ENCODE measurements at places on chromosomes 11 and 22. TPM values are rescaled to one million over a fixed set of nuclear protein-coding genes. Genes with fewer than 3 reads are reported as not detected.

DNA sequence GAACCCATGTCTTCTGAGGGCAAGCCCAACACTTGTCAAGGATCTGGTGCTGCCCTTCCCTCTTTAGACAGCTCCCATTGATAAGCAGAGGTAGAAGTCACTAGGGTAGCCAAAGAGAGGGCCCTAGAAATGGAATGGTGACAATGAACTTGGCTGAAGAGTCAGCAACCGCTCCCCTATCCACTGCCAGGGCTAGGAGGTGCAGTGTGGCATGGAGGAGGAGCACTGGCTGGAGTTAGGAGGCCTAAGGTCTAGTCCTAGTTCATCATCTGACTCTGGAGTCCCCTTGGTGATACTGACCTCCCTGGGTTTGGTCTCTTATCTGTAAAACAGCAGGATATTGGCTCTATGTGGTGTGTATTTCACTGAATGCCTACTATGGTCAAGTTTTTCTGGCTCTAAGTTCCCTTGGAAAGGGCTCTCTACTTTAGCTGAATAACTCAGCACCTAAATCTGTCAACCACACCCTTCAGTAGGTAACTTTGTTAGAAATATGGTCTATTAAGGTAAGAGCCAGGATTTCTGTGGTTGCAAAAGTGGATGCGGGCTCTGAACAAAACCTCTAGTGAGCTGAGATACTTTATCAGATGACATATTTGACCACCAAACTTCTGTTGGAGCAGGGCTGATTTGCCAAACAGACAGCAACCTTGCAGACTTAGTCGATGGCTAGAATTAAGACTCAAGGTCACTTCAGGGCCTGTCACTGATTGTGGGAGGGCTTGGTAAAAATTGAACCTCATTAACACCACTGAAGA, 10.5 kb downstream of the TIMP3 start:
- no peak for DNase-seq

GRCh38 chr11:17898782-17899181, 114.1 kb downstream of the SERGEF start:
- DNase-seq = no peak

- no peak for DNase-seq
Observed at GRCh38 chr11:97231231-97231630, 841.4 kb downstream of the JRKL start.

DNA sequence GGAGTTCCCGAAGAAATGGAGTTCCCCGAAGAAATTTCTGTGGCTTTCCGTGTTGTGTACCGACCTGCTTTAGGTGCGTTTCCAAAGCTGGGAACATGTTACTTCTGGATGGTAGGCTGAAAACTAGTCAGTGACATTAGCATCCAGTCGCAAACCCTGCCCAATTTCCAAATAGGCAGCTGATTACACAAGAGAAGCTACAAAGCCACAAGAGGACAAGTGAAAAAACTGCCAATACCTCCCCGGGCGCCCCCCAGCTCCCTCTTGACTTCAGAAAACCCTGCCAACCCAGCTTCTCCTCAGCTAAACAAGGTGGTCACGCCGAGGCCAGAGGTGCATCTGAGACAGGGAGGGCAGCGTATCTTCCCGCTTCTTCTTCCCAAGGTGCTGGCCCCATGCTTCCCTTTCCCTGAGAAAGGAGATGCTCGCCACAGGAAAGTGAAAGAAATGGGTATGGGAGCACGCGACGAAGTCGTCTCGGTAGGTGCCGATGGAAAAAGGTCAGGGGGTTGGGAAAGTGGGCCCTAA, 551 bp downstream of the AGBL2 start:
- peak; percentile 35 for DNase-seq

DNA sequence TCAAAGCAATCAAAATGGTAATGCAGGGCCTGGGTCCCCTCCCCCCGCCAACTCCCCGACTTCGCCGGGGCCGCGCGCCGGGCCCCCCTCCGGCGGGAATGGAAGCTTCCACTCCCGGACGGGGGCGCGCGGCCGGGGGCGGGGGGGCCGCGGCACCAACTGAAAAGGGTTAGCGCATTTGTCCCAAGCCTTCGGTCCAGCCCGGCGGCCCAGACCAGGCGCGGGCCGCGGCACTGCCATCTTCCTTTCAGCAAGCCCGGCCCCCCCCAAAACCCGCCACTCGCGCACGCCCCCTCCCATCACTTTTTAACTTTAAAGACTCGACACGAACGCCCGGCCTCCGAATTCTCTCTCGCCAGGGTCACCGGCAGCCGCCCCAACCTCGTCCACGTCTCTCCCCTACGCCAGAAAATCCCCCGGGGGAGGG, 2.8 kb downstream of the PHF21B start:
- no peak for DNase-seq

- DNase-seq = no peak
Observed at GRCh38 chr22:27454807-27455450, 346.6 kb downstream of the MN1 start.

DNA sequence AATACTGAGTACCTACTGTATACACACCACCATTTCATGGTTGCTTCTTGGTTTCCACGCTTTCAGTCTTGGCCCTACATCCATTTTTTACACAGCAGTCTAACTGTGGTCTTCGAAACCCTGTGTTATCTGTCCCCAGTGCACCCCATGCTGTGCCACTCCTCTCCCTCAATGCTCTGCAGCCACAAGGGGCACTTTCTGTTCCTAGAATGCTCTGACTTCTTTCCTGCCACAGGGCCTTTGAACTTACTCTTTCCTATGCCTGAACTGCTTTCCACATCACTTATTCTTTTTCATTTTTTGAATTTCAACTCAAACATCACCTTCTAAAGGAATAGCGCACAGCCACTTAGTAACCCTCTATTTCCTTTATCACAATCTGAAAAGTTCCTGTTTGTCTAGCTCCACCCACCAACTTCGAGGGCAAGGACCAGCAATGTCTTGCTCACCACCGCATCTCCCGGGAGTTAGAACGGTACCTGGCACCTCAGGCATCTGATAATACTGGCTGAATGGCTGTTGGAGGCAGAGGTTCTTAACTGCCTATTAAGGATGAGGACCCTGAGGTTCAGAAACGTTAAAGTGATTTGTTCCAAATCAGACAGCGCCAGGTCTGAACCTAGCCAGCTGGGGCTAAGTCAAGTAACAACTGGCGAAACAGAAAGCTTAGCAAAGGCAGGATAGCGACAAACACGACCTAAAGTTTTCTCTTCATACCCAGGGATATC, 568 bp downstream of the ALG8 start:
- DNase-seq = peak; percentile 54

DNA sequence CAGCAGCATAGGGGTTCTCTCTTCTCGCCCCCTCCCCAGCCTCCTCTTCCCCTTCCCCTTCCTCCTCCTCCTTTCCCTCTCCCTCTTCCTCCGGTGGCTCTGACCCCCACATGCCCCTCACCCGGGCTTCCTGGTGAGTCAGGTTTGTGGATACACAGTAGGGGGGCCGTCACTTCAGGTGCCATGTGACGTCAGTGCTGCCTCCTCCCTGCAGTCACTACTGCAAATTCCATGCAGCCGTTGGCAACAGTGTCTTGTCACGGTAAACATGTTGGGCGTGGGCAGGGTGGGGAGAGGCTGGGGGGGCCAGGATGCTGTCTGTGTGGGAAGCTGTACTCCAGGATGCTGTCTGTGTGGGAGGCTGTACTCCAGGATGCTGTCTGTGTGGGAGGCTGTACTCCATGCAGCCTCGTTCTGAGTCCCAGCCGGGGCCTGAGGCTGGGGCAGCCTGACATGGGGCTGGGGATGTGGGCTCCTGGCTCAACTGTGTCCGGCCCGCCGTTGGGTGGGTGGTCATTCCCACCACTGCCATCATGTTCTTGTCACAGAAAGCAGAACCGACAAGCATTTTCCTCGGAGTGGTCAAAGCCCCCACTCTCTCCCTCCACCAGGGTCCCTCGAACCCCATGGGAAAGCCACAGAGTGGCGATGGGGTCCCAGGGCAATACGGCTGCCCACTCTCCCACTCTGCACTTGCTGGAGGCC, 2.4 kb upstream of the MUC2 start:
- no peak for DNase-seq

- no peak for DNase-seq
Observed at GRCh38 chr11:62217191-62217748, 8.8 kb downstream of the SCGB2A1 start.

DNA sequence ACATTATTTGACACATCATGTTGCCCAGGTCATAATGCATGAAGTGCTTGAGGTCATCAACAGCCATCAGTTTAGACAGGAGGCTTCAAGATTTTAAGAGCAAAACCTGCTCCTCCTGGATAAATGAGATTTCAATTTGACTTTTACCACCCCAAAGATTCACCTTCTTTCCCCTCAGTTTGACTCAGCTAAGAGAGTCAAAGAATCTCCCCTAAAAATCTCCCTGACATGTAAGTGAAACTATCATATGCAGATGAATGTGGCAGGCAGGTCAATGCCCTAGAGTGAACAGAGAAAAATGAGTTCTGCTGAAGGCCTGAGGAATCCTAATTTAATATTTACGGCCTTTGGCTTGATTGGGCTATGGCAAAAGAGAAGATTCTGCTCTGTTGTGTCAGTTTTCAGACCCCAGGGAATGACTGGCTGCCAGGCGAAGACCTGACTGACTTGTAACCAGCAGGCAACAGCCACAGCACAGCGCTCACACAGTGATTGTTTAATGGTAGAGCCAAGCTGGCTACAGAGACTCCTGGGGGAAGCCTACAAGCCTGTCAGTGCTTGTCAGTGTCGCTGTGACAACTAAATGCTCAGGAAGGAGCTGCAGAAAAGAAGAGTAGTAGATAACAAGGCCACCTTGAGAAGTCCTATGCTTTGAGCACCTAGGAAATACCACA, 491.2 kb upstream of the LRRC4C start:
- no peak for DNase-seq

- DNase-seq = no peak
Observed at GRCh38 chr22:19929586-19930550, 11.7 kb upstream of the COMT start.

DNA sequence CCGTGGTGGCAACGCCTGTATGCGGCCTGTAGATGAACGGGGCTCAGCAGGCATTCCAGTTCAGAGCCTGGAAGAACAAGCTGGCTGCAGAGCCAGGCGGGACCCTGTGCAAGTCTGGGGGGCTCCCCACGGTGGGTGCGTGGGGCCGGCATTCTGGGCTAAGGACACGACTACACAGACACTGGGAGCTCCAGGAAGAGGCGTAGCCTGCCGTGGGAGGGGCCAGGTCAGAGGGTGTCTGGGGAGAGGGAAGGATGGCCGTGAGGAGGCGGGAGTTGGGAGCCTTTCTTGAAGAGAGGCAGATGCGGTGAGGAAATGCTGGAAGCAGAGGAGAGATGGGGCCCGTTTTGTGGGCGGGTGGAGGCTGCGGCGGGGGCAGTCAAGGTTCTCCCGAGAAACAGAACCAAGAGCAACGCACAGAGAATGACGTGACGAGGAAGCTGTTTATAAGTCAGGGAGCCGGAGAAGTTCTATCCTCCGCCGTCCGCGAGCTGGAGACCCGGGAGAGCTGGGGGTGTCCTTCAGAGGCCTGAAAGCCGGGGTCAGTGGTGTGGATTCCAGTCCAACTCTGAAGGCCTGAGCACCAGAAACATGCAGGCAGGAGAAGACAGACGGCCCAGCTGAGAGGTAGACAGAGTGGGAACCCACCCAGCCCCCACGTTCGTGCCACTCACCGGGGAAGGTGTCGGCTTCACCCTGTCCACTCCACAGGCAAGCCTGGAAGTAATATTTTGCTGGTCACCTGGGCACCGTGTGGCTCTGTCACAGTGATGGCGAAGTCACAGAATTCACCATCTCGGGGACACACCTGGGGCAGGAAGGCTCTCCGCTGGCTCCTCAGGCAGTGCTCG, 529.6 kb downstream of the BRD1 start:
- no peak for DNase-seq

GRCh38 chr11:35558513-35558912, 33.1 kb upstream of the PAMR1 start:
- DNase-seq = no peak

GRCh38 chr22:42955848-42956247, 59.1 kb downstream of the PACSIN2 start:
- DNase-seq = no peak

- DNase-seq = no peak
Observed at GRCh38 chr11:95512177-95512576, 277.4 kb downstream of the FAM76B start.

GRCh38 chr11:18697576-18697975, 1.0 kb upstream of the TMEM86A start:
- DNase-seq = no peak

DNA sequence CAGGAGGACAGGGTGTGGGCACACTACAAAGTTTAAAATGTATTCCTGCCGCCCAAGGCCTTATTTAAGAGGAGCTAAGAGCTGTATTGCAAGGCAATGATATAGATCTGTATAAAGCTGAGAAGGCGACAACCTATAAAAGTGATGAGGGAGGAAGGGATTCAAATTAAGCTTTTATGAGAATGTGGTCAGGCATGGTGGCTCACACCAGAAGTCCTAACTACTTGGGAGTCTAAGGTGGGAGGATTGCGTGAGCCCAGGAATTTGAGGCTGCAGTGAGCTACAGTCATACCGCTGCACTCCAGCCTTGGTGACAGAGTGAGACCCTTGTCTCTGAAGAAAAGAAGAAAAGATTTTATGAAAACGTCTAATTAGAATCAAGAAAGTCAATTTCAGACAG, 9.7 kb upstream of the GLB1L3 start:
- no peak for DNase-seq

- no peak for DNase-seq
Observed at GRCh38 chr11:86255896-86256295, 11.3 kb downstream of the EED start.

DNA sequence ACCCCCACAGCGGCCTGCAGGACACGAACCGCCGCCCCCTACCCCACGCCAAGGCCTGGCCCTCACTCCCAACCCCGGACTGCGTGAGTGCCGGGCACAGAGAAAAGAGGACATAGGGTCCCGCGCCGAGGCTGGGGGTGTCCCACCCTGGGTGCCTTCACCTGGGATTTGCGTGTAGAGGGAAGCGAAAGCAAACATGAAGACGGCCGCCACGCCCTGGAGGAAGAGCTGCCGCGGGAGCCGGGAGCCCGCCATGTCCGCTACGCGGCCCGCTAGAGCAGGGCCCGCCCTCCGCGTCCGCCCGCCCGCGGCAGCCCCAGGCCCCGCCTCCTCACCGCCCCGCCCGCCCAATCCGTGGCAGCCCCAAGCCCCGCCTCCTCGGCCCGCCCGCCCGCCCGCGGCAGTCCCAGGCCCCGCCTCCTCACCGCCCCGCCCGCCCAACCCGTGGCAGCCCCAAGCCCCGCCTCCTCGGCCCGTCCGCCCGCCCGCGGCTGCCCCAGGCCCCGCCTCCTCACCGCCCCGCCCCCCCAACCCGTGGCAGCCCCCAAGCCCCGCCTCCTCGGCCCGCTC, at the start of gene LMF2:
Gene LMF2, minus strand, starts transcription at position 282 of the 570 bp plus-strand sequence. Its CDS starts 27 bp downstream, at position 255.
- DNase-seq = peak; percentile 93

GRCh38 chr11:82996966-82997606, 74.6 kb downstream of the RAB30 start:
- peak; percentile 72 for DNase-seq

Gene BIRC3
- total RNA-seq = 102 TPM

Gene MTCH2
- 145 TPM for total RNA-seq

Gene MYO18B
- total RNA-seq = 1.8 TPM

Gene LRRC56
- 0.67 TPM for total RNA-seq

Gene TMEM123
- total RNA-seq = 234 TPM

Gene NLRP6
- total RNA-seq = 3.4 TPM

Gene MAP6
- not detected for total RNA-seq

Gene MS4A3
- total RNA-seq = not detected

Gene IGHMBP2
- total RNA-seq = 21.1 TPM

Gene SMTNL1
- total RNA-seq = not detected

Gene OR6A2
- total RNA-seq = 0.16 TPM

Gene RBMXL2
- not detected for total RNA-seq
